Nucleus accumbens (tissue), 56 donors: ENCODE measurements at places on chromosomes 2 and 18.
A peak's percentile ranks its signal among the peaks of the same experiment; 100 is the strongest.

DNA sequence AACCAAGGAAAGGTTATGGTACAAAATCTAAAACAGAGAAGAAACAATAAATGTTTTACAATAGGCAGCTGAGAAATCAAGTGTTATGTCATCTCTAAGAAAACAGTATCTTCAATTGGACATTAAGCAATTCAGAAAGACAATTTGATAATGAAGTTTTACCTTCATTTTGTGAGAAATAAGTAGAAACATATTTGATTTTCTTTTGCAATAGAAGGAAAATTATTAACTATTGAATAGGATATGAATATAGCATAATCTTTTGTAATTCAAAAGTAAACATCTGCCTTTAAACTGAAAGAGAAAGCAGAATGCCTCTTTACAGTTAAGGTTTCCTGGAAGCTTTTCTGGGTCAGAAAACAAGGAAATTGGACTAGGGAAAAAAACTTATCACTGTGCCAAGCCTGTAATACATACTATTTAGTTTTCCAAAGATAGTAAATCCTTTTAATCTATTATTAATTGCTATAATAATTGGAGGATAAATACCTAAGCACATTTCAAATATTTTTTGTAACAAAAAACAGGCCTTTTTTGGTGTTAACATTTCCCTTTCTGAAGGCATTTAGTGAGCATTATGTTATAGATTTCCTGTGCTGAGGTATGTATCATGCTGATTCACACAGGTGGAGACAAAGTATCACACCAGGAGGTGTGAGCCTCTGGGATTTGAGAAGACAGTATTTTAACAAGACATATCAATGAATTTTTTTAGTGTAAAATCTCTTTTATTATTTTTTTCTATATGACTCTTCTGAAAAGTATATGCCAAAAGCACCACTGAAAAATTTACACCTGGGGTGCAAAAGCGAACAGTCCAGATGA lies 947.0 kb upstream of the CDH2 start:
- DNase-seq = no peak

DNA sequence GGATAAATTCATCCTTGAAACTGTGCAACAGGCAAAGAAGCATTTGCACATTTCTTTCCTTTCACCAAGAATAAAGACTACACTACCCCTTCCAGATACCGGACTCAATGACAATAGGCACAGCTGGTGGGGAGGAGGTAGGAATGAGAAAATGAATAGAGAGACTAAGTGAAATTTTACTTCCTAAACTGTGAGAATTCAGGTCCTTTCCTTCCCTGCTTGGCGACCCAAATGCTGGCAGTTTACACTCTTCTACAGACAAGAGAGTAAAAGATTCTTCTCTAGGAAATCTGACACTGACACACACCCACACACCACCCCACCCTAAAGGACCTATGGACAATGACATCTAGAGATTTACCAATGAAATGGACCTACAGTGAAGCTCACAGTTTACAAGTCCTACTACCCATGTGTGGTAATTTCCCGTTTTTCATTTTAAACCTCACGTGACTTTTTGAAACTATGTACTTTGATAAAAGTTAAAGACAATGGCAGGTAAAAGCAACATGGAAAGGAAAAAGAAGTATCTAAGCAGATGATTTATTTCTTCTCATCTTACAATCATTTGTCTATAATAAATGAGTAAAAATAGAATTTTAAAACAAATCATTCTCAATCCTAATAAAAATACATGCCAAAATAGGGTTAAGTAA lies 27.9 kb downstream of the REV1 start:
- DNase-seq = no peak

- DNase-seq = no peak
These were observed 197.9 kb upstream of the TNP1 start for GRCh38 chr2:217057773-217058172.

- peak; percentile 31 for DNase-seq
These were observed 92.2 kb upstream of the MBOAT2 start for GRCh38 chr2:9095690-9096089.

DNA sequence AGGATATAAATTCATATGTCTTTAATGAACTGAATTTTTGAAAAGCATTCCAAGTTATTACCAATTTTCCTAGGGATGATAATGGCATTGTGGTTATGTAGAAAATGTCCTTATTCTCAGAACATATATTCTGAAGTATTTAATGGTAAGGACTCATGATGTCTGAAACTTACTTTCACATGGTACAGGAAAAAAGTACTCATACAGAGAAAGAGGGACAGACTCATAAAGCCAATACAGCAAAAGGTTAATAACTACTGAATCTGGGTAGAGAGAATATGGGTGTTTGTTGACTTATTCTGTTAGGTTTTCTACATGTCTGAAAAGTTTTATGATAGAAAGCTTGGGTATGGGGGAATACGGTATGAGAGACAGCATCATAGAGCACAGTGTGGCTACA lies 84.3 kb upstream of the SERTAD2 start:
- no peak for DNase-seq
